Urinary bladder (tissue), 4 donors: ENCODE measurements at places on chromosomes 3 and 15. TPM values are rescaled to one million over a fixed set of nuclear protein-coding genes. Genes with fewer than 3 reads are reported as not detected.

The FAM174B gene
- total RNA-seq: 26.1 TPM

The ZIC4 gene
- total RNA-seq: not detected

The AADAC gene
- total RNA-seq: 0.69 TPM

The SNTN gene
- not detected for total RNA-seq
